ENCODE measurements at places on chromosomes 12 and 14.
A peak's percentile ranks its signal among the peaks of the same experiment; 100 is the strongest.

DNA sequence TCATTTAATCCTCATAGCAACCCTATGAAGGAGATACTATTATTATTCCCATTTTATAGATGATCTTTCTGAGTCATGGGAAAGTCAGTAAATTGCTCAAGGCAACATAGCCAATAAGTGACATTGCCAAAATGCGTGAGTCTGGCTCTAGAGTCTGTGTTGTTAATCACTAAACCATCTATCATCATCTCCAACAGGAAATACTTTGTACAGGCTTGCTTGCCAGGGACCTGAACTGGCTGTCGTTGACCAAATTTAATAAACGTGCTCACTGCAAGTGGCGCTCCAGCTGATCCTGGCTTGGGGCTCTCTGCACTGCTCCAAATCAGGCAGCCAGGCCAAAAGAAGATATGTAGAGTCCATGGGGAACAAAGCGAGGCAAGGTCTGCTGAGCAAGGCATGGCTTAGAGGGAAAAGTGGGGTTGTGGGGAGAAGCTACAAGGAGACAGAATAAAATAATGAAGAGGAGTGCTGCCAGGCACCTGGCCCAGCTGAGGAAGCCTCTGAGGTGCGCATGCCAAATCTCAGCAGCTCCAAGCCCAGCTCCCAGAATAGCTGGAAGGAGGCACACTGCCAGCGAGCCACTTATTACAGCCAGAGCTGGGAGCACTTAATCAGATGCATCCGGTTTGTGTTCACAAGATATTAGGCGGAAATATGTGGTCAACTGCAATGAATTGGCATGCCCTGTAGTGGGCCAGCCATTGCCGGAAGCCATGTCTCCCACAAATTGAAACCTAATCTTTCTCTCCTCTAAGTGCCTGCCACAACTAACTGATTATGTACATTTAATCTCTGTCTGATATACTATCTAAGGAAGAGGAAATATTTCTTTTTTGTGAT is 43.3 kb upstream of the PTPRO start:
- no peak for DNase-seq

- DNase-seq: no peak
Observed at GRCh38 chr12:53067074-53067992, 11.9 kb downstream of the SPRYD3 start.

- no peak for DNase-seq
Observed at GRCh38 chr12:24725616-24726015, 223.3 kb downstream of the BCAT1 start.

- DNase-seq: no peak
Observed at GRCh38 chr12:25254271-25254880, 3.6 kb upstream of the KRAS start.

- DNase-seq: no peak
Observed at GRCh38 chr12:40105265-40105514, 691 bp downstream of the SLC2A13 start.

GRCh38 chr14:101812071-101812470 is 50.6 kb downstream of the PPP2R5C start:
- no peak for DNase-seq

GRCh38 chr12:44716711-44717110 is 159.4 kb downstream of the NELL2 start:
- no peak for DNase-seq

DNA sequence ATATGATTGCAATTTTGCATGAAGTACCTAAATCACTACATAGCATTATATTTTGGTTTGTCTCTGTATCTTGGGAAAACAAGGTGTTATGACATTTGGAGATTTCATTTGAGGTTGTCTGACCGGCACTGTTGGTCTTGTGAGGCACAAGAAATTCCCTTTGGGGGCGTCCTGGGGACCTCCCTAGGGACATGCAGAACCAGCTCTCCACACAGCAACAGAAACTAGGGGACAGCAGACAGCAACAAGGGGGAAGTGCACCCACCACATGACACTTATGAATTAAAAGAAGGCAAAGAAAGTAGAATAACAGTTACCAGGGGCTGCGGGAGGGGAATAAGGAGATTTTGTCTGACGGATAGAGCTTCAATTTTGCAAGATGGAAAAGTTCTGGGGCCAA is 14.4 kb downstream of the DDX54 start:
- DNase-seq: no peak

DNA sequence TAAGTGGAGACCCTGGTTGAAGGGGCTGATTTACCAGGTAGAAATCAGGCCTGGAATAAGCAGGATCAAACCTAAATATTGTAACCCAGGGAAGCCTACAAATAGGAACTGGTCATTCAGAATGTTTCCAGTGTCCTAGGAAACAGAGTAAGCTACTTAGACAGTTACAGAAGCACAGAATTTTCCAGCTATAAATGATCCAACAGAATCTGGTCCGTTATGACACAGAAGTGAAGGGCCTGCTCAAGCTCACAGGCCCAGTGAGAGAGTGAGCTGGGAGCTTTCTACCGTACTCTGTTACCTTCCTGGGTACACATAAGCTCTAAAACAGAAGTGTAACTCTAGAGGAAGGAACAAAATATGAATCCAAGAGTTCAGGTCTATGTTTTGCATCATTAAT is 119.1 kb downstream of the TTC7B start:
- DNase-seq: no peak

DNA sequence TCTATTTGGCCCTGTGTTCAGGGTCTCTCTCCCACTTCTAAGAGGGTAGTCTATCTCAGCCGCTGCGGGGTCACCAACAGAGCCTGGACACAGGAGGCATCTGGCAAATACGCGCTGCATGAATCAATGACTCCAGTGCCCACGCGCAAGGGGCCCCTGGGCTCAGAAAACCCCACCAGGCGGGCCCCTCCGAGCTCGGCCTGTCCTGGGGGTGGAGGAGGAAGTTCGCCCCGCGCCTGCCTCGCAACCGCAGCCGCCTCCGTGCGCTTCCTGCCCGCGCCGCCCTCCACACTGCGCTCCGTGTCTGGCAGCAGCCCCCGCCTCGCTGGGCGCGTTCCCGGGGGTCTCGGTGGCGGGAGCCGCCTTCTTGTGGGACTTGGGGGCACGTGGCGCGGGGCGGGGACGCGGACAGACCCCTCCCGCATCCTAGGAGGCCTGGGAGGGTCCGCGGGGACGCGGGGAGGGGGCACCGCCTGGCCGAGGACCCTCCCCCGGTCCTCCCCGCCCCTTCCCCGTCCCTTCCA is 811 bp upstream of the FBRSL1 start:
- DNase-seq: no peak

DNA sequence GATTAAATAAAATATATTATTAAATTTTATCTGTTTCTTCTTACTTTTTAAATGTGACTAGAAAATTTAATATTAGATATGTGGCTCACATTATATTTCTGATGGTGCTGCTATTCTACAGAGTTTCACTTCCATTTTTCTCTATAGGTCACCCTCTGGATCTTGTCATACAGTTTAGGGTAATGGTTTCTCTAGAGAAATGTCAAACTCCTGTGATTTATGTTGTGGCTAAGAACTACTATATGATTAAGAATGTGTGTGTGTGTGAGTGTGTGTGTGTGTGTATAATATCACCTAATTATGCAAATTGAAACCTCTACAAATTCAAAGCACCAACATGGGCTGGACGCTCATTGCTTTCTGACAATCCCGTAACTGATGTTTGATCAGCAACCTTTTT is 325.9 kb downstream of the ADAMTS20 start:
- no peak for DNase-seq

DNA sequence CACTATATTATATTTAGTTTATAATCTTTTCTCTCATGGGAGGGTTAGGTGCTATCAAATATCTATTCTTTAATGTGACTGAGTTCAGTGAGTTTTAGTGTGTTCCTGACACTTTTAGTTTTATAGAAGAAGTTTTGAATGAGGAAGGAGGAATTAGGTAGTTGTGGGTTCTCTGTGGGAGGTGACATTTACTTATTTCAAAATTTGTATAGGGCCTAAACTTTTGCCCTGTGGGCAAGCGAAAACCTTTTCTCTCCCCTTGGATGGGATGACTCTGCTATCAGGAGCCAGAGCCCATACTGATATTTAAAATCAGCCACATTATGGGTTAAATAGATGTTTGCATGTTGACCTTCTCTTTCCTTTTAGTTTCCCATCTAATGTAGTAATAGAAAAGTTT is 43.6 kb downstream of the SPATS2 start:
- DNase-seq: no peak

GRCh38 chr12:132570635-132571034 is 39.7 kb downstream of the LRCOL1 start:
- no peak for DNase-seq

DNA sequence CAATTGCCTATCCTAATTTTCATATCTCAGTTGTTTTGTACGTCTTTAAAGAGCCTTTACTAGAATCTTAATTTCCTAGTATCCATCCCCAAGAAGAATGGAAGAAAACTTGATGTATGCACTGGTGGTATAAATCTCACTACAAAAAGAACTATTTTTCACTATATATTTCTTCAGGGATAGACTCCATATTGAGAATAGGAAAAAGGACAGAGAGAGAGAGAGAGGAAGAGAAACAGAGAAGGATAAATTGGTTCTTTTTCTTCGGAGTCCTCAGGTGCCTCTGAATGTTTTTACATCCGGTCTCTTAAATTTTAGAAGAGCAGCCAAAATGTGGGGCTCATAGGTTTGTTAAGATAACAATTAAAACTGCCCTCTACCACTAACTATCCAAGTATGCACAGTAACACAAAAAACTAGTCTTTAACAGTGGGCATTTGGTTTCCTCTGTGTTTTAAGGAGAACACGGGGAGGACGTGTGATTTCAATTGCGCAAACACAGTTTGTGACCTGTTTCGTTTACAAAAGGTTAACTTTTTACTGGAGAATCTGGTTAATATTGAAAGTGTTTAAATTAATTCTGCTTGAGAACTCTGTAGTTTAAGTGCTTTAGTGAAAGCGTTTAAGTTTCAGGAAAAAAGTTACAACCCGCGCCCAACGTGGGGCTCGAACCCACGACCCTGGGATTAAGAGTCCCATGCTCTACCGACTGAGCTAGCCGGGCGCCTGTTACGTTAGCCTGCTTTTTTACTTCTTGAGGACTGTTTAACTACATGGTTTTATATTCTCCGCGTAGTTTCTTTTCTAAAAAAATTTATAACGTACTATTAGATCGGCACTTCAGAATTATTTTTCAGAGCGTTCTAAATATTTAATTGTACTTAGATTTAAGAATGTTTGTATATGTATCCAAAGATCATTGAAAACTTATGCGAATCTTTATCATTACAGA is 5.1 kb upstream of the PSMA3 start:
- peak; percentile 37 for DNase-seq

DNA sequence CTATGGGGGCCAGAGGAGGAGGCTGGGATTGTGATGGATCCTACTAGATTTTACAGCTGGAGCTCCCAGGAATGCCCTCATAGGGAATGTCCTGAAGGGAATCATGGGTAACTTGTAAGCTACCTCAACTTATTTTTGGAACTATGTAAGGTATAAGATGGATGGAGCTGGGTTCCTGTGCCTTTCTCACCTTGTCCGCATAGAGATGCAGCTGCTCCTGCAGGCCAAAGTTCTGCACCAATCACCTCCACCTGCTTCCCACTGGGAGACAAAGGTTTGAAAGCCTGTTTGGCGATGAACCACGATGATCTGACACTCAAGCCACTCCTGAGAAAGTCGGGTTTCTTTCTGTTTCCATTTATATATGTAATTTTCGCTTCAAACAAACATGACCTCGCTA is 648 bp upstream of the AKAP5 start:
- no peak for DNase-seq

DNA sequence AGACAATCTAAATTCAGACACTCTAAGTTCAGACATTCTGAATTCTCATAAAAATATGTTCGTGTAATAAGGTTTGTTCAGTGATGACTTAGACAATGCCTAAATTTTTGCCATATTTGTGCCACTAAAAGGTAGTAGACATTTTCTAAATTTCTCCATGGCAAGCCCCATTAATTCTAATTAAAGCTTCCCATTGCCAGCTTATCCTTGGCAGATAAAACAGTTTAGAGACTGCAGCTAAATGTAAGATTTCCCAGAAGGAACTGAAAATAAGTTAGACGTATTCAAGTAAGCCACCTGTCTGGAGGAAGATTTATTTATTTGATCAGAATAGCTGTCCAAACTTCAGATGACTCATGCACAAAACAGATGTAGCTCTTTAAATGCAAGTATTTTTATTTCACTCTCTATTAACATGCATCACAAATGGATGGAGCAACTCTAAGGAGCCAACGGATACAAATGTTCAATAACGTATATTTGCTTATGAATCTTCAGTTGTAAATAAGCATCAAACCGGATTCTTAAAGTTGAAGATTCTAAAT is 130.4 kb downstream of the SLC2A13 start:
- DNase-seq: no peak

DNA sequence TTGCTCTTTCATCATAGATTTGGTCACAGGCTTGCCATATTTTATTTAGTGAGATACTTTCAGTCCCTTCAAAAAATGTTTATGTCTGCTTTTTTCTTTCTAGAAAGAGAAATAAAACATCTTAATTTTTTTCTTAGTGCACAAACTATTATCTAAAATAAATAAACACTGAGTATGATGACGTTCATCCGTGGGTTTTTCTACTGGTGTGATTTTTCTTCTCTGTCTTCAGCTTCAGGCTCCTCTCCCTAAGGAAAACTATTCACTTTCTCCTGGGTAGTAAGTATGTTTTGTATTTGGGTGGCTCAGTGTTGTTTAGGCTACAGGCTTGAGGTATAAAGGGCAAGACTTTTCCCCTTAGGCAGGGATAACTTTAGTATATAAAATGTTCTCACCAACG is 154.7 kb downstream of the DACT1 start:
- DNase-seq: no peak

DNA sequence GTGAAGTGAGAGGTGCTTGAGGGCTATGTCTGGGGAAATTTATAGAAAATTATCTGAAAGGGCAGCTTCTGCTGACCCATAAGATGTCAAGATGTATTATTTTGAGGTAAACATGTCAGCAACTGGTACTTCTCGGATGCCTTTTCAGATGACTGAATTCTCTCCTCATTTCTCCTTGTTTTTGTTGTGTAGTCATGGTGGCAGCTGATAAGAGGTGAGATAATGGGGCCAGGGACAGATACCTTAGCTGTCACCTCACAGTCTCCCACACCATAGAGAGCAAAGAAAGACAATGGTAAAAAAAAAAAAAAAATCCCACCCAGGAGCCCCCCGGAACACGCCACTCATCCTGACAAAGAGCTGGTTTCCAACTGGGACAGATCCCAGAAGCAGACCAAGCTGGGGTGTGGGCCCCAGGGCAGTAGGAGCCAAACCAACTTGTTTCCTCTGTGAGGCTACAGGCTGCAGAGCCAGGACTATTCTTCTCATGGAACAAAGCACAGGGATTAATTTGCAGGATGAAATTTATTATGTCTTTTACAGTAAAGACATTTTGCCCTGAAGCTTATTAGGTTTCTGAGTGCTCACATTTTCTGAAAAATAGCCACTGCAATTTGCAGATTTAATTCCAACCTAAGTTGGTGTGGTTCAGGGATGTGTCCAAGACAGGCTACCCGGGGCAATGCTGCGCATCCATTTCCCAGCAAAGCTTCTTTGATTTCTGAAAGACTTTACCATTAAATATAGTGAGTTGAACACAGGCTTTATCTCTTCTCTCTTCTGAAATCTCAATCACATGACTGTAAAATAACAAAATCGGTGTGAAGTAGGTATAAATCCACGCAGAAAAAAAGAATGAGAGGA is 52.2 kb downstream of the NDUFA12 start:
- DNase-seq: no peak

- no peak for DNase-seq
Observed at GRCh38 chr12:117365049-117365616, 3.7 kb upstream of the NOS1 start.
